Upper lobe of right lung (tissue), 1 donor: ENCODE measurements at places on chromosomes 5 and 9. TPM values are rescaled to one million over a fixed set of nuclear protein-coding genes. Genes with fewer than 3 reads are reported as not detected.

- DNase-seq, result no peak
These were observed 115.0 kb upstream of the CACNA1B start for GRCh38 chr9:137762414-137763061.

DNA sequence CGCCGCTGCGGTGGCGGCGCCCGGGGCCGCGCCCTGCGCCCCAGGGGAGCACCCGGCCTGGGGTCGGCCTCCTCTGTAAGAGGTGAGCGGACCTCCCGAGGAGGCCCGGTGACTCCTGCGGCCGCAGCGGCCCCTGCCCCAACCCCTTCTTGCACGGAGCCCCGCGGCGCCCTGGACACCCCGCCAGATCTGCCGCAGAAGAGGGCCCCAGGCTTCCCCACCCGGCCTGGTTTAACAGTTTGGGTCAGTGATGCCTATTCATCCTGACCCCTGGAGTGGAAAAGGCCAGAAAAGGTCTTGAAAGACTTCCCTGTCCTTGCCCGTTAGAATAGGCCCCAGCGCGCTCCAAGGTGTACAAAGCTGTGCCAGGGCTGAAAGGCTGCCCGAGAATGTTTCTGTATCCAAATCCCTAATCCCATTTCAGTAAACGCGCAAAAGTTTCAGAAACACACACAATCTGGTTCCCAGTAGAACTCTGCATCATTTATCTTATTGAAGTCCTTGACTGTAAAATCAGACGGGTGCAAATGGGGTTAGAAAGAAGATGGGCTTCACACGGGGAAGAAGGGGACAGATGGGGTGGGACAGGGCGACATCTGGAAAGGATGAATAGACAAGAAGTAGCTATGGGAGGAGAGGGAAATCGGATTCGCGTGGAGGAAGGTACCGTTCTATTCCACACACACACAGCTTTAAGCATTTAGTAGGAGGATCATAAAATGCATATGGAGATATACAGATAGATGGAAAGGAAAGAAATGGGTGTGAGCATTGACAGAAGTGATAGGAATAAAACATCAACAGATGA, 1.1 kb upstream of the SSBP2 start:
- DNase-seq, result no peak

DNA sequence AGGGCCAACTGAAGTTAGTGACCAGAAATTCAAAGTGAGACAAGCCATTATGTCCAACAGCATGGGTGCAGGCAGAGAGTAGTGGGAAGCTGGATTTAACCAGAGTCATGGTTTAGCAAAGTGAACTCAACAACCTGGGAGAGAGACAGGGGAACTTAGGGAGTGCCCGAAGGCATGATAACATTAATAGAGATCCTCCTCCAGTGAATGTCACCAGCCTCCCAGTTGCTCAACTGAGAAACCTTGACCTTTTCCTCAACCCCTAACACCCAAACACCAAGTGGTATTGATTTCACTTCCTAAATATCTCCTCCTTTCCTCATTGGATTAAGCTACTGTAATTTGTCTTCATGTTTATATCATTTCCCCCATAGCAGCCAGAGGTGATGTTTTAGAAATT, 42.6 kb downstream of the HMGCS1 start:
- no peak for DNase-seq

MED27 gene
- total RNA-seq, result 14.2 TPM

KIF12 gene
- 6.2 TPM for total RNA-seq
